Sigmoid colon (tissue), 7 donors: ENCODE measurements at places on chromosomes 5 and 9. TPM values are rescaled to one million over a fixed set of nuclear protein-coding genes. Genes with fewer than 3 reads are reported as not detected.

DNA sequence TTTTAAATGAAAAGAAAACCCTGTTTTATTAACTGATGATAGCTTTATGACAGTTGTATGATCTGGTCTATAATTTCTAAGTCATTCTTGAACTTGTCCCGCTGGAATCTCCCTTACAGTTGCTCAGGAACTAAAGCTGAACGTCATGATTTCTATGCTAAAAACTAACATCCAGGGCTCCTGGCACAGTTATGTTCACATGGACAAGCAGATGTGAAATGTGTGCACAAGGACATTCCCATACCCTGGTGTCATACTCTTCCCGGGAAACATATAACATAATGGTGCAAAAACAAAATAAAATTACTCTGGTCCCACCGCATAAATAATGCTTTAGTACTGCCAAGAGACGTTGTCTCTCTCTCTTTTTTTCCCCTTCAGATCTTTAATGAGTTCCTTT is 134.9 kb downstream of the PRDM6 start:
- no peak overlapping the region for H3K4me3 ChIP-seq
- no peaks in the 10 kb centered on the region for H3K4me1 ChIP-seq
- H3K36me3 ChIP-seq, result no peaks in the 10 kb centered on the region
- no peak overlapping the region for H3K27ac ChIP-seq

- H3K4me1 ChIP-seq, result peaks cover 8% of the 10 kb centered on the region
- H3K4me3 ChIP-seq, result no peak overlapping the region
- DNase-seq, result peak; percentile 34
- no peaks in the 10 kb centered on the region for H3K36me3 ChIP-seq
- H3K27ac ChIP-seq, result no peak overlapping the region
Observed at GRCh38 chr5:178387856-178388190, 155.2 kb upstream of the PHYKPL start.

PCDHA4 gene
- 1.1 TPM for total RNA-seq

DNA sequence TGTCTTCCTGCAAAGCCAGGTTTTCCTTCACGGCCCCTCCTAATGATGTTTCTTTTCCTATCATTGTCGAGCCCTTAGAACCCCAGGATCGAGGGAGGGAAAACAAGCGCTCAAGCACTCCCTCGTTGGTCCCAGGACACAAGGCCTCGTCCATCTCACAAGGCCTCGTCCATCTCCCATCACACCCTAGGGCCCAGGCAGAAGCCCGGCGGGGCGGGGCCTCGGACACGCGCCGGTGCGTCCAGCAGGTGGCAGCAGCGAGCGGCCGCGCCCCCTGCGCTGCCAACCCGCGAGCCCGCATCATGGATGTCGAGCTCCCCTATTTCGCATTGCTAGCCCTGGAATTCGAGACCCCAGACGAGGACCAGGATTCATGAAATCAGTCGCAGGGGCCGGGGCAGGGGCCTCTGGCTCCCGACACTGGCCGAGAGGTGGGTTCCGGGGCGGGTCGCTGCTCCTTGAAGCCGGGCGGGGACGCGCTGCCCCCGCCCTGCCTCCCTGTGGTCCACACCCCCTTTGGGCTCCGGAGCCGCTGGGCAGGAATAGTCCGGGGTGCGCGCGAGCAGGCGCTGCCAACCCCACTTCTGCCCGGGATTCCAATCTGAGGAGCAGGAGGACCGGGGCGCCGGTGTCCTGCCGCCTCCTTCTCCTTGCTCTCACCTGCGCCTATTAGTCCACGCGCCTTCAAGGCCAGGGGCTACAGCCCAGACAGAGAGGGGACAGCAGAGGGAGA is at the start of gene ABLIM3:
ABLIM3 (plus strand) TSS at position 270 of the 733 bp plus-strand sequence. CDS start 603 bp downstream, outside the sequence.
- peak; percentile 79 for DNase-seq
- H3K4me3 ChIP-seq, result peak within 1 kb of the TSS; percentile 59
- peak within 1 kb of the TSS; percentile 83 for H3K27ac ChIP-seq
- H3K36me3 ChIP-seq, result no peaks in the 10 kb centered on the region

GRCh38 chr9:72538921-72539702 is 17.7 kb downstream of the TMC1 start:
- H3K4me1 ChIP-seq, result no peaks in the 10 kb centered on the region
- H3K27ac ChIP-seq, result no peak overlapping the region
- H3K4me3 ChIP-seq, result no peak overlapping the region
- no peaks in the 10 kb centered on the region for H3K27me3 ChIP-seq
- no peaks in the 10 kb centered on the region for H3K36me3 ChIP-seq

- no peak for DNase-seq
- no peaks in the 10 kb centered on the region for H3K4me1 ChIP-seq
- H3K36me3 ChIP-seq, result no peaks in the 10 kb centered on the region
Observed at GRCh38 chr5:169831331-169831730, 149.0 kb downstream of the INSYN2B start.

GABRP gene
- not detected for total RNA-seq

PLAC8L1 gene
- 0.82 TPM for total RNA-seq
